ENCODE measurements at places on chromosomes 2 and 18.

DNA sequence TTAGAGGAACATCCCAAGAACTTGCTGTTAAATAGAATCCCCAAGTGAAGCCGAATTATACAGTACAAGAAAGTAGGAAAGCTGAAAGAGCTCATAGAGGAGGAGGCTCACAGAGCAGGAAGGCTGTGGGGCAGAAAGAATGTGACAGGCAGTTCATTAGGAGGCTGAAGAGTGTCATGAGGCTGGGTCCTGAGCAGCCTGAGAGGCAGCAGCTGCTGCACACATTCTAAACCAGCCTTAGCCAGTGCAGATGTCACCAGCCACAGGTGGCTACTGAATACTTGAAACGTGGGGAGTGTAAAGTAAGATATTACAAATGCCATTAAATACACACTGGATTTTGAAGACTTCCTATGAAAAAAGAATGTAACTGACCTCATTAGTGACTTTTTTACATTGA, 490.2 kb upstream of the KLHL29 start:
- DNase-seq = no peak

DNA sequence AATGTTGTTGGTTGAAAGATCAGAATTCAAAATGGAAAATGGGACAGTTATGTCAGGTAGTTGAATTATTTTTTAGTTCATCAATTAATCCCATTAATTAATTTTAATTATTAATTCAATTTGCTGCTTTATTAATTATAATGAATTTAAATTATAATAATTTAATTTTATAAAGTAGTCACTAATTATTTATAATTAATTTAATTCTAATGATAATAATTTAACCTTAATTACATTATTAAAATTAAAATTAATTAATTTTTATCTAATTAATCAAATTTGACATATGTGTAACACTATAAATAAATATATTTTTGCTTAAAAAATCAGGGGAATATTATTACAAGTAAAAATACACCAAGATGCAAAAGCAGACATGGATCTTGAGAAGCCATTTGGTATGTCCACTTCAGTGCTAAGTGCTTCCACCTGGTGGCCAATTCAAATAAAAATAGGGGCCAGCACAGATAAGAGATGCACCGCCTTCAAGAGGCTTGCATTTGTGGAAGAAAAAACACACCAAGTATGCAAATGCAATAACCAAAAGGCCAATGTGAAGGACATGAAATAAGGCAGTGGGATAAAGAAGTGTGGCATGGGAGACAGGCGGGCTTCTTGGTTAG, 73.2 kb downstream of the MBP start:
- DNase-seq = no peak

- no peak for DNase-seq
Observed at GRCh38 chr2:187962538-187962937, 329.1 kb upstream of the GULP1 start.

DNA sequence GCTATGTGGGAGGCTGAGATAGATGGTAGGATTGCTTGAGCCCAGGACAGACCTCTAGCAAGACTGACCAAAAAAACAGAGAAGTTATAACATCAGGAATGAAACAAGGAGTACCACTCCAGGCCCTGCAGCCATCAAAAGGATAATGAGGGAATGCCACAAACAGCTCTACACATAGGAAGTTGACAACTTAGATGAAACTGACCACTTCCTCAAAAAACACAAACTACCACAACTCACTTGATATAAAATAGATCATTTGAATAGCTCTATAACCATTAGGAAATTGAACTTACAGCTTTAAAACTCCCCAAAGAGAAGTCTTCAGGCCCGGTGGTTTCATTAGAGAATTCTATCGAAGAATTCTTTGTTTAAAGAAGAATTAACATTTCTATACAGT, 12.9 kb upstream of the ESPNL start:
- no peak for DNase-seq

- no peak for DNase-seq
Observed at GRCh38 chr2:15818318-15818753, 122.0 kb upstream of the MYCN start.

DNA sequence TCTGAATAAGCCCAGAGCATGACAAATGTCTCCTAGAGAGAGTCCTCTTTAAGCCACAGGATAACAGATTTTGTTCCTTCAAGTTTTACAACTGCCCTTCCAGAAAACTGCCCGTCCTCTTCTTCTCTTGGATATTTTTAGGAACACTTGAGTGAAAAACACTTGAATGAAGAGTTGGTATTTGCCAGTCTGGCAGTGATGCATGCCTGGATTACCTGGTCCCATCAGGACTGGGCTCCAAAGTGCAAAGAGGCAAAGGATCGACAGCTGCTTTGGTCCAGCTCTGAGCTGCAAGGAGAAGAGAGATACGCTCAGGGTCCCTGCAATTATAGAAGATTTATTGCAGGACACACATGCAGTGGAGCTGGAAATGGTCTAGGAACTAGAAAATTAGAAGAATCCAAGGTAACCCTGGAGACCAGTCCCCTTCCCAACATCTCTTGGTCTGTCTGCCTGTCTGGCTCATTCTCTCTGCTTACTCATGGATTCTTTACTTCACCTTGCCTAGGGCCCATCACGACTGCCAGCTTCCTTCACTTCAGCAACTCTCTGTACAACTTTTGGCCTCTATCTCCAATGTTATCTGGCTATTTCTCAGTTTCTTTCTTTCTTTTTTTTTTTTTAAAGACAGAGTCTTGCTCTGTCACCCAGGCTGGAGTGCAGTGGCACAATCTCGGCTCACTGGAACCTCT, 112.1 kb upstream of the SIX2 start:
- DNase-seq = no peak

DNA sequence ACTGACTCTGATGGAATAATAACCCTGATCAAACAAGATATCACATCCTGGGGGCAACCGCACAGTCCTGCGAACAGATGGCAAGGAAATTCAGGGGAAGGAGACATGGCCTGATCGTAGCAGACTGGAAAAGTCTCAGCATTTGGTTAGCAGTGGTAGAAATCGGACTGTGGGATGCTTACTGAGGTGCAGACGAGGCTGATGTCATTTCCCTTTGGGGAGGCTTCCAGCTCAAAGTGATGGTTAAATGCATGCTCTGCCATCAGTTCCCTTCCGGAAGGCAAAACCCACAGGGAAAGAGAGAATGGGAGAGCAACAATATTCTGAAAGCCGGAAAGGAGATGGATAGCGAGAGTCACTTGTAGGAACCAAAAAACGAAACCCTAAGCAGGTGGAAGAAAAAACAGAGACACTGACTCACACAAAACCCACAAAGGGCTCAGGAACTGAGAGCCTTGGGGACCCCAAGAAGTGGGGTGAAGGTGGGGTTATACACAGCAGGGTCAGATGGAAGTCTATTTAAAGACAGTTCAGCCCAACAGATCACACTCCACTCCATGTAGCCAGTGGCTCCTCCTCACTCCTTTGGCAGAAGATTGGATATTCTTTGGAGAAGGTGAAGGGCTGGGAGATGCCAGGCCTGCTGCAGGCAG, 93.1 kb downstream of the INPP5D start:
- no peak for DNase-seq

GRCh38 chr2:26335231-26335630, 10.7 kb upstream of the SELENOI start:
- DNase-seq = no peak

- DNase-seq = no peak
Observed at GRCh38 chr18:76434452-76434851, 60.6 kb downstream of the ZNF516 start.

DNA sequence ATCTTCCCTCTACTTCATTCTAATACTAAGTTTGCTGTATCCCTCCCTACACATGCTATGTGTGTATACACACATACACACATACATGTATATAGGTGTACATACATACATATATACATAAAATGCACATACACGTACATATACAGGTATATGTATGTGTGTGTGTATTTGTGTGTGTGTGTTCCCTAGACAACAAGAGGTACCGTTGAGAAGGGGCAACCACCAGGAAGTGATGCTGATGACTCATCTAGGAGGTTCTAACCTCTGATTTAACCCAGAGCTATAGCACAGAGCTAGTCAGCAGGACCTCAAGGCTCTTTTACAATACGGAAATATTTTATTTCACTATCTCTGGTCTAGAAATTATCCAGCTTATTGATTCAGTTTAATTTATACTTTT, 139.2 kb downstream of the LAMA3 start:
- DNase-seq = no peak

- no peak for DNase-seq
Observed at GRCh38 chr2:230714136-230714480, 1.5 kb downstream of the CAB39 start.

DNA sequence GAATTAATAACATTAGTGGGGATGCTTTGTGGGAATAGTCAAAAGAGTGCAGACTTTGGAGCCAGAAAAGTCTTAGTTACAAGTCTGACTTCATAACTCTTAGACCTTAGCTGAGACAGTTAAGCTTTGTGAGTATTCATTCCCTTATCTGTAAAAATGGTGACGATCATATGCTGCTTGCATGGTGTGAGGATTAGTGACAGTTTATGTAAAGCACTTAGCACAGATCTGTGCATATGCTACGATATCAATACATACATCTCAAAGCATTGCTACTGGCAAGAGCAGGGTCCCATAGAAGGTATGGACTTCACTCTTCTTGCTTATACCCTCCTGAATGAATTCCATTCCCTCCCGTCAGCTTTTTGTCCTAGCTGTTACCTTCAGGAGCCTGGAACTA, 56.7 kb upstream of the LYPD6B start:
- DNase-seq = no peak

DNA sequence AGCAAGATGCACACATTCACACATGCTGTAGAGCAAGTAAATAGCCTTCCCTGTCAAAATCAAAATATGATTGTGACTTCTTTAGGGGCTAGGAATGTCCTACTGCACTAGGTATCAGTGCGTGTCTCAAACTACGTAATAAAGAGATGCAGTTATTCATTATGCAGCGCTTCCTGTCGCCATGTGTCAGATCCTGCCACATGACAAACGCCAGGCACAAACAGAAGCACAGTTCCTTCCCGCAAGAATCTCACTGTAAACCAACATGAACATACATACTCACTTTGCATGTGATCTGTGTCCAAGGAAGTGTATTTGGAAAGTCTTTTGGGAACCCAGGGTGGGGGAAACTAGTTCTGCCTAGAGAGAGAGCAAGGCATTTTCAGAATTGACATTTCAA, 599.9 kb downstream of the RNF144A start:
- DNase-seq = no peak

DNA sequence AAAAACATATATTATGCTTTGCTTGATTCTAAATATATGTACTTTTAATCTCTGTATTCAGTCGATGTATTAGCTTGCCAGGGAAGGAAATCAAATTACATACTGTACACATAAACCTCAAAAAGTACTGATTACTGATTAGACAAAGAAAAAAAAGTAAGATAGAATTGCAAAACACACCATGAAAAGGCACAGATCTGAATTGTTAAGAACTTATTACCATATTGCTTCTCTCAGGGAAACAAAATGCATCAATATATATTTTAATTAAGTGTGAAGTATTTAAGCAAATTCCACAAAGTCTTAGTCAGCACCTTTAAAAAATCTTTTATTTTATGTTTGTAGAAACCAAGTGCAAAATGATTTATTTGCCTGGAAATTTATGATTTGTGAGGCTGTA, 309.3 kb downstream of the RNF144A start:
- DNase-seq = no peak

- DNase-seq = no peak
Observed at GRCh38 chr18:45441110-45441847, 174.0 kb upstream of the SLC14A2 start.

DNA sequence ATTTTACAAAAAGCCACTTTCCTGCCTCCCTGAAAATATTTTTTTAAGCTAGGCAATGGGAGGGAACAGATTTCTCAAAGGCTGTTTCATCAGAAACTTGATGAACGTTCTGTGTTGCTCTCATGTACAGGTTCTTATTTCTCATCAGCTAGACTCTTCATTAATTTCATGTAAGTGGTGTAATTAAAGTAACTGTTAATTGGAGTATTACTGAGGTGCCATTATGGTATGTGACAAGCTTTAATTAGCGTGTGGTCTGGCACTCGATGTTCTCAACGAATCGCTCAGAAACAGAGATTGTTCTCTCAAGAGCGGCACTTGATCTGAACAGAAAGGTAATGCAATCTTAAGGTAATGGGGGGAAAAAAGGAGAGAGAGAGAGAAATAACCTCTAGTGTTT, 81.9 kb upstream of the MYCN start:
- no peak for DNase-seq

DNA sequence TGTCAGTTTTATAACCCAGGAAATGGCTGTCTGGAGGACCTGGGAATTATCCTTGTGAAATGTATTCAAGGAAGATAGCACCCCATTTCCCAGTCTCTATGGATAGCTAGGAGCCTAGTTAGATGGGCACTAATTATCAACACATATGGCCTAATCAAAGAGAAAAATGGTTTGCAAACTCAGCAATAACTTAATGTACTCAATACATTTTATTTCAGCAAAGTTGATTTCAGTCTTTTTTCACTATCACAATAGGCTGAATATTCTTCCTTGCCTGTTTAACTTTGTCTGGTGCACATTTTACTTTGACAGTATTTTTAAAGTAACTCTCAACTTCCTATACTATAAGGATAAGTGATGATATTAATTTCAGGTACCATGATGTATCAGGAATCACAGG, 756.3 kb downstream of the CCDC85A start:
- DNase-seq = no peak

- DNase-seq = no peak
Observed at GRCh38 chr2:217023611-217024010, 163.7 kb upstream of the TNP1 start.

DNA sequence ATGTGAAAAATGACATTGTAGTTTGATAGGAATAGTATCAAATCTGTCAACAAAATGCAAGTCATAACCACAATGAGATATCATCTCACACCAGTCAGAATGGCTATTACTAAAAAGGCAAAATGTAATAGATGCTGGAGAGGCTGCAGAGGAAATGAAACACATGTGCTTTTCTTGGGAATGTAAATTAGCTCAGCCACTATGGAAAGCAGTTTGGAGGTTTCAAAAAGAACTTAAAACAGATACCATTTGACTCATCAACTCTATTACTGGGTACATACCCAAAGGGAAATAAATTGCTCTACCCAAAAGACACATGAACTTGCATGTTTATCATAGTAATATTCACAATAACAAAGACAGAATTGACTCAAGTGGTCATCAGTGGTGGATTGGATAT, 572.6 kb downstream of the TRIB2 start:
- DNase-seq = no peak

DNA sequence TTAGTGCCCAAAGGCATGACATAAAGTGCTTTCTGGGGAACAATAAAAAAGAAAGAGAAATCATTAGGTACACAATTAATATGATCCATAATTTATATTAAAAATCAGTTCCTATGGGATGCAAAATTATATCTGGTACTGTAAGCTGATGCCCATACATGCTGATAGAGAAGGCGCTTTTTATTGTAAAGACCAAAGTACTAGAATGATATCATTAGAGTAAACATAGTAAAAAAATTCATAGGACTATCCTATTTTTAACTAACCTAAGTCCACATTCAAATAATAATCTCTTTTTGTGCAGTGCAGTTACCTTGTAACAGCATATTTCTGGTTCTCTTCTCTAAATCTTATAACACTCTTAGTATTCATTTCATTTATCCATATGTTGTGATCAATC, 252.2 kb downstream of the ASXL3 start:
- DNase-seq = no peak

GRCh38 chr2:95346738-95347671, 49.9 kb downstream of the KCNIP3 start:
- DNase-seq = no peak

Measured in amygdala (tissue), 56 donors.